ENCODE measurements at places on chromosomes 4 and X. TPM values are rescaled to one million over a fixed set of nuclear protein-coding genes. Genes with fewer than 3 reads are reported as not detected.

GRCh38 chr4:115279330-115279729 is 165.9 kb upstream of the NDST4 start:
- DNase-seq = no peak

RAI2 gene
- polyA plus RNA-seq = not detected

TAF1 gene
- polyA plus RNA-seq = 4.7 TPM

KLHL4 gene
- polyA plus RNA-seq = not detected

L1CAM gene
- polyA plus RNA-seq = 0.38 TPM

DNA sequence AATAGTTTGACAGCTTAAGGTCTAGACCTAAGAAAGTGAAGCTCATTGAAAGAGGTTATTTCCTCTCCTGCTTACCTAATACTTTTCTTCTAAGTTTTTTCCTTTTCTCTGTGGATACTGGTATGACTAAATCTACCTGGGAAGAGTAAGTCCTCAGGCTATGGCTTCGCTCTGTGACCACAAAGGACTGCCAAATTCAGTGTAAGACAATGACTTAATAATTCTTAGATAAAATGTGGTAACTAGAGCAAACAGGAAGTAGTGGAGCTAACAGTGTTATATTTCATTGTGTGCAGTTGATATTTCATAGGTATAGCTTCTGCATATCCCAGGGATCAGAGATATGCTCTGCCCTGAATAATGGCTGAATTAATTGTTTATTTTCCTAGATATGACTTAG is 418.9 kb downstream of the CCSER1 start:
- no peak for DNase-seq

- no peak for DNase-seq
These were observed 244.4 kb downstream of the SPOCK3 start for GRCh38 chr4:166989886-166990285.
